ENCODE measurements at places on chromosomes 7 and 10.

DNA sequence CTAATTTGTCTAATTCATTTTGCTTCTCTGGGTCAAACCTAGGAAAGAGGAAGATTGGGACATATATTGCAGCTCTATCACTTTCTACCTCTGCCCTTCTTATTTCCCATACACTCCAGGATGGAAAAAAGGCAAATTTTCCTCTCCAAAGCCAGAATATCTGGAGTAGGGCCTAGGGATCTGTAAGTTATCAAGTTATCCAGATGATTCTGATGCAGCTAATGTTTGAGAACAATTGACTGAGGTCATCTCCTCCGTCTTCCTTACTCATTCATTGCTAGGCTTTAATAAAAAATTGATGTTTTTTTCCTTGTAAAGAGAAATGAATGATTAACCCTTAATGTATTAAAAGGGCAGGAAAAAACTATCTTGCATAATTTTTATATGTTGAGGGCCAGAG is 211.9 kb upstream of the GLI3 start:
- DNase-seq, result no peak

DNA sequence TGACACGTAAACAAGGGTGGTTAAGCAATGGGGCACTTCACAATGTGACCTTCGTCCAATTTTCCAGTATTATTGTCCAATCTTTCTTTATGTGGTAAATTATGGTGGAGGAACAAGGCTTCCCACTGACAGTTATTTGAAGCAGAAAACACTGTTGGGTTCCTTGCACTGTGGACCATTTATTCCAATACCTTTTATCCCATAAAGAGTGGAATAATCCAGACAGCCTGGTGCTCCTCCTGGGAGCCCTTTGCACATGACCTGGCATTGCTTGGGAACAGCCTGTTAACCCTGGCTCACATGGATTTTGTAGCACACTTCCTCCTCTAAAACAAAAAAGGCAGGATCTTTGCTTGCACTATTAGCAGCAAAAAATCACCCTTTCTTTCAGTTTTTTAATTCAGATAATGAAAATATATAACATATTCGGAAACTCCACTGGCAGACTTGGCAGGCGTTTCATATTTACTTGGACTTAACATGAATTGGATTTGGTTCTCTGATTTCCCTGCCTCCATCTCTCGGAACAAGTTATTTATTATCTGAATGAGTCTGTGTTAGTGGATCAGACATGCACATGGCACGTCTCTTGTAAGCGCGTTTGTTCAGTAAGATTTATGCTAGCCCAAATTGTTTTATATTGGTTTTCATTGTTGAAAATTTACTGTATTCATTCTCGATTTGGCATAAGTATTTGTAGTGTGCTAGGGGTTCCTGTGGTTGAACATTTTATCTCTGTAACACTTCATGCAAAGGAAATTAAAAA is 59.3 kb downstream of the BMPER start:
- no peak for DNase-seq

DNA sequence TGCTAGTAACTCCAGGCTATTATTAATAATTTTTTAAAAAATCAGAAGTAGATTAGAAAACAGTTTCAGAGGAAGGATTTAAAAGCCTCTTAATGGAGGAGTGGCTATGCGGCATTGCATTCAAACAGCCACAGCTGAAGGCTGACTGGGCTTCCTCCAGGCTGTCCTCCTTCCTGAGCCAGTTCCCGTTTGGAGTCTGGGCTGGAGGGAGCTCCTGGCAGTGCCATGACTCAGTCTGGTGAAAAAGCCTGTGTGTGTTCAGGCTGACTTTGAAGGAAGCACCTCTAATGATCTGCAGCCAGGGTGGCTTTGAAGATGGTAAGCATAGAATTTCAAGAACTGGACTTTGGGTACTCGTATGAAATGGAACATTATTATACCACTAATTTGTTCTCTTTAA is 134.6 kb downstream of the DPP6 start:
- no peak for DNase-seq

DNA sequence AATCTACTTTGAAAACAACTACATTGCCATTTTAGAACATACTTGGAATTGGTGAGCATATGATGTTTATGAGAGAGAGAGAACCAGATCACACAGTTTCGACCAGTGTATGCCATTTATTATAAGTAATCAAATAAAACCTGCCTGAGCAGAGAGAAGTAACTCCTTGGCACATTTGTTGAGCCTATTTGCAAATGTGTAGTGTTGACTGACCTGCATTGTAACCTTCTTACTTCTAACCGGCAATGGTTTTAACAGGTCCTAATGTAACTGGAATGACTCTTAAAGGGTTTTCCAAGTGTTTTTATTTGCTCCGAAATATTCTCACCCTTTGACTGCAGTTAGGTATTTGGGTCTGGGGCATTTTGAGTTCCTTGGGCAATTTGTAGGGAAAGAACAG is 167.6 kb downstream of the POU6F2 start:
- DNase-seq, result no peak

- DNase-seq, result no peak
Measured at GRCh38 chr7:118250860-118251494, 26.5 kb downstream of the ANKRD7 start.

DNA sequence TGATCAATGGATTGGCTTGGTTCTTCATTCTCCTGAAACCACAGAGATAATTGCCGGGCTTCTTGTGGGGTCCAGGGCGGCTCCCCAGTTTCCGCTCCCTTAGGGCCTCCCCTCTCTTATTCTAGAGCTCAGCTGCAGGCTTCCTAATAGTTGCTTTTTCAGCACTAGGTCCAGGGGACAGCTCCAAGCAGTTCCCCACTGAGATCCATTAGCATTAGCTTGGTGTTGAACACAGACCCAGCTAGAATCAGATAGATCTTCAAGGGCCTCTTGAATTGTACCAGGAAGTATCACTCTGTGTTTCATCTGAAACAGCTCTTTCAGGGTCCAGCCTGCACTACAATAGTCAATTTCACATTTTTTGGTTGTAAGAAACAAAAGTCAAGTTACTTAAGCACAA is 238.7 kb downstream of the SEC23IP start:
- peak; percentile 57 for DNase-seq

- no peak for DNase-seq
Measured at GRCh38 chr10:14724931-14725330, 49.8 kb downstream of the FAM107B start.

DNA sequence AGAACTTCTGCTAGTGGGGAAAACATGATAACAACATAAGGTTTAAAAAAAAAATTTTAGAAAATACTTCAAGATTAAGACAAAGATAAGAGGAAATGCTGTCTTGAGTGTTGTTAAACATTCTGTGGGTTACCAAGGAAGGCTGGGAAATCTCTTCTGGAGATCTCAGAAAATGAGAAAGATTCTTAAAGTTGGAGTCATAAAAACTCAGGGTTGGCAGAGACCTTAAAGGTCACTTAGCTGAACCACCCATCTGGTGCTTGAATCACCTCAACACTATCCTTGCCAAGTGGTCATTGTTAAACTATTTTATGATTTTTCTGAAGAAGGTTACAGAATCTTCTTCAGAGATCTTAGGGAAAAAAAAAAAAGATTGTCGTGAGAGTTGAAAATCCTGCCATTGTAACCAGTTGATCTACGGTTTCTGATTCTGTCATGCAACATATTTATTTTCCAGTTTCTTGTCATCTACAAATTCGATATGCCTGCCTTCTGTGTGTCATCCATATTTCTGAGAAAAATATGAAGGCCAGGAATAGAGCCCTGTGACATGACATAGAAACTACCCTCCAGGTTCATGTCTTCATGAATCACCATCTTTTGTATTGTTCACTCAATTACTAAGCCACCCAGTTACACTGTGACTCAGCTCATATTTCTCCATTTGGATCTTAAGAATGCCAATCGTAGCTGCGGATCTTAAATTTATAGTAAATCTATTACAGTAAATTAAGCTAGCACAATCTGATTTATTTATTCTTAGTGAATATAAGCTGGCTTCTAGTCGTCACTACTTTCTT is 179.2 kb downstream of the ST7 start:
- DNase-seq, result no peak

GRCh38 chr10:338171-339037 is 203.1 kb downstream of the ZMYND11 start:
- peak; percentile 41 for DNase-seq

GRCh38 chr7:1466524-1467271 is 7.4 kb upstream of the MICALL2 start:
- DNase-seq, result peak; percentile 82

GRCh38 chr10:1807924-1808323 is 70.6 kb upstream of the ADARB2 start:
- no peak for DNase-seq

GRCh38 chr7:19677180-19677579 is 31.7 kb downstream of the POLR1F start:
- no peak for DNase-seq

- no peak for DNase-seq
Measured at GRCh38 chr7:90188281-90188680, 23.3 kb upstream of the STEAP2 start.

GRCh38 chr10:130617985-130618384 is 481.8 kb downstream of the GLRX3 start:
- DNase-seq, result no peak

DNA sequence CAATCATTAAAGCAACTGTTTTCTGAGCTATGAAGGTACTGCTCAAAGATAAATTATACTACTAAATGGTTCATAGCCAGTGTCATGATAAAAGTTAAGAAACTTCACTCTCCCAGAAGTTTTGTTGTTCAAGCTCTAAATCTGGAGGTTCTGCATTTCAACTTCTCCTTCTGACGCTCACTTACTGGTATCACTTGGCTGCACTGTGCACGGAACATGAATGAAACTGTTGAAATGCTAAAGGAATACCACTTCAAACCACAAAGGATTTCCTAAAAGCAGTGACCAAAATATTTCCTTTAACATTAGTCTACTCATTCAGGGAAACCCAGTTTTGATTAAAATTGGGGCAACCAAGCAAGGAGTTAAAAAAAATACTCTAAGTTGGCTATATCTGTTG is 93.6 kb downstream of the UBE2H start:
- DNase-seq, result no peak

GRCh38 chr7:35691827-35692307 is 3.1 kb downstream of the HERPUD2 start:
- DNase-seq, result no peak

- no peak for DNase-seq
Measured at GRCh38 chr10:130878131-130878530, 433.4 kb downstream of the TCERG1L start.

DNA sequence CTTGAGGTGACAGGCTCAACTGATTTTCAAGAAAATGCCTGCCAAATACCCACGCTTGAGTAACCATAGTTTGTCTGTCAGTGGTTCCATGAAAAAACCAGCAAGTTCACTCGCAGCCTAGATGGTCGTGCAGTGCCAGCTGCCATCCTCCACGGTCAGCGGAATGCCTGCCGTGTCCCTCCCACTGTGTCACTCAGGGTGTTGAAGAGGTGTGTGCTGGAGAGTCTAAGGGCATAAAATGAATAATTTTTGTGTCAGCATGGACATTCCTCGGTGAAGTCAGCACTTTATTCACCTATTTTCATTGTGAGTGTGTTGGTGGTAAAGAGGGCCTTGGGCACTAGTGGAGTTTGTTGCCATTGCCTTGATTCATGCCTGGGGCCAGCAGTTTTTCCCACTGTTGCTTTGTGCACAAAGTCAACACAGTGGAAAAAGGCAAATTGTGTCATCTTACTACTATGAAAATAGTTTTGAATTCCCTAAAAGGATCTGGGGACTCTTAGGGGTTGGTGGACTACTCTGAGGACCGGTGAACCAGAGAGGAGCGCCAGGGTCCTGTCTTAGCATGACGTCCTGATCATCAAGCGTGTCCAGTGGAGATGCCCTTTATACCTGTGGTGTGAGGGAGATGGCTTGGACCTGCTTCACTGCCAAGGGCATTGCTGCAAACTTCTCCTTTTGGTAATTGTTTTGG is 17.6 kb downstream of the MINDY4 start:
- no peak for DNase-seq

DNA sequence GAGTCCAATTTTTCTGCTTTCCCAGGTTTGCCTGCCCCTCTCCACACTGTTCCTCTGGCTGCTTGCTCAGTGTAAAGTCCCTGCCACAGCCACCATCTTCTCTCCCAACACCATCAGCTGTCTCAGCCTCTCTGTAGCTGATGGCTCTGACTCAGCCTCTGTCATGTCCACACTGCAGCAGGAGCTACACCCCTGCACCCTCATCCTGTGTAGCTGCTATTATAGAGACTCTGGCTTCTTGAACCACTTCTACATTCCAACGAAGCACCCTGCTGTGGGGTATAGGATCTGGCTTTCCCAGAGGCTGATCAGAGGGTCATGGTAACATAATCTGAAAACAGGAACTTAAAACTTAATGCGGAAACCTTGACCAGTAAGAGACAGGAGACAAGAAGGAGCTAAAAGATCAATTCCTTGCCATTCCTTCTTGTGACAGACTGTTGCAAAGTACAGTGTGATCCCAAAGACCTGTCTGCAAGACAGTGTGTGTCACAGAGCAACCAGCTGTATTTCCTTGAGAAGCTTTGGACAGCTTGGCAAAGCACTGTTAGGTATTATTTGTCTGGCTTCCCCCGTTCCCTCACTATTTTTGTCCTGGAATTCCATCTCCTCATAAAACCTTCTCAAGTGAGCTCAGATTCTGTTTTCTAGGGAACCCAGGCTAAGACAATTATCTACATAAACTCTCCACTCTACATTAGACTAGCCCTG is 42.3 kb downstream of the NRCAM start:
- DNase-seq, result no peak
